ENCODE measurements at places on chromosomes 6 and 20. TPM values are rescaled to one million over a fixed set of nuclear protein-coding genes. Genes with fewer than 3 reads are reported as not detected.

Gene DCDC2
- total RNA-seq = not detected

Gene TNNC2
- total RNA-seq = 0.28 TPM

- no peak for DNase-seq
Observed at GRCh38 chr6:131828951-131829350, 21.1 kb downstream of the ENPP1 start.

- no peak for DNase-seq
Observed at GRCh38 chr6:43927532-43928210, 157.7 kb downstream of the VEGFA start.

Gene L3MBTL1
- 13.8 TPM for total RNA-seq

- DNase-seq = no peak
Observed at GRCh38 chr6:28218312-28219248, 6.5 kb upstream of the ZSCAN9 start.

Gene MTG2
- 34.0 TPM for total RNA-seq

- DNase-seq = no peak
Observed at GRCh38 chr6:37878150-37878710, 58.7 kb downstream of the ZFAND3 start.

DNA sequence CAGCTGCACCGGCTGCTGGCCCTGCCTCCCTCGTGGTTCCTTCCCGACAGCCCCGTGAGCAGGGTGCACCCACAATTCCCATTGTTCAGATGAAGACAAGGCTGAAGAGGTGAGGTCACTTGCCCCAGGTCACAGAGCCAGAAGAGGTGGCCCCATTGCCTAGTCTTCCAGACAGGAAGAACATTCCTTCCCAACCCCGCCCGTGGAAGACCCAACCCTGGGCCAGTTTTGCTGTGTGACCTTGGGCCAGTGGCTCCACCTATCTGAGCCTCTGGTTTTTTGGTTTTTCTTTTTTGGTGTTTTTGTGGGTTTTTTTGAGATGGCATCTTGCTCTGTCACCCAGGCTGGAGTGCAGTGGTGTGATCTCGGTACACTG is 61.7 kb downstream of the RIPOR3 start:
- no peak for DNase-seq
